ENCODE measurements at places on chromosomes 2 and 18. TPM values are rescaled to one million over a fixed set of nuclear protein-coding genes. Genes with fewer than 3 reads are reported as not detected.

GALNT13 gene
- not detected for total RNA-seq

SIX3 gene
- total RNA-seq = not detected

KCNJ13 gene
- total RNA-seq = not detected

CCDC178 gene
- total RNA-seq = not detected

HOXD13 gene
- not detected for total RNA-seq

TOGARAM2 gene
- total RNA-seq = 2.0 TPM

DHRS9 gene
- total RNA-seq = 2.0 TPM

SPP2 gene
- not detected for total RNA-seq

LYPD6 gene
- not detected for total RNA-seq

CRYBA2 gene
- total RNA-seq = not detected

NYAP2 gene
- not detected for total RNA-seq

SLC9A4 gene
- total RNA-seq = 0.10 TPM

- H3K36me3 ChIP-seq = no peaks in the 10 kb centered on the region
- H3K27ac ChIP-seq = no peak overlapping the region
- H3K4me1 ChIP-seq = no peaks in the 10 kb centered on the region
- H3K27me3 ChIP-seq = peaks cover 3% of the 10 kb centered on the region
- H3K4me3 ChIP-seq = no peak overlapping the region
- DNase-seq = no peak
Measured at GRCh38 chr2:201930831-201931230, 102.8 kb upstream of the FZD7 start.

GRCh38 chr2:172375251-172375650 lies 52.1 kb upstream of the ITGA6 start:
- DNase-seq = no peak
- no peak overlapping the region for H3K4me3 ChIP-seq
- no peaks in the 10 kb centered on the region for H3K36me3 ChIP-seq
- peaks cover 2% of the 10 kb centered on the region for H3K4me1 ChIP-seq

DNA sequence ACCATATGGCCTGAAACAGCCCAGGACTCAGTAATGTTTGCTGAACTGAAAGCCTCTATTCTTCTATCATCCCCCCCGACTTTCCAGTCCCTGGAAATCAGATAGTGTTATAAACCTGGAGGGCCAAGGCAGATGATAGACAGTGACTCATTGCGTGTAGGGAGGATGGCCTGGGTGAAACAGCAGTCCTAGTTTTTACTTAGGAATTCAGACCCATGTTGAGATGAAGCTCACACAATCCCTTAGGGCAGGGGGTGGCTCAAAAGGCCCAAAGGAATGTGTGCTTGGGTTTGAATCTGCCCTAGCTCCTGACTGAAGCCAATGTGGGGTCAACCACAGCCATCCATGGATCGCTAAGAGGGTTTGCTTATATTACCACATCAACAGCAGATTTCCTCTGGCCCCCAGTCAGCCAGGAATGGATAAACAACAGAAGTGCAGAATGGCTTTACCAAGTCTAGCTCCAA lies 43.9 kb upstream of the STPG4 start:
- no peak for DNase-seq
- no peaks in the 10 kb centered on the region for H3K36me3 ChIP-seq
- no peak overlapping the region for H3K27ac ChIP-seq
- H3K4me1 ChIP-seq = no peaks in the 10 kb centered on the region
- no peak overlapping the region for H3K4me3 ChIP-seq
- H3K27me3 ChIP-seq = peaks cover 4% of the 10 kb centered on the region

GRCh38 chr18:12686100-12686499 lies 16.4 kb downstream of the CEP76 start:
- H3K27ac ChIP-seq = no peak overlapping the region
- peaks cover 5% of the 10 kb centered on the region for H3K36me3 ChIP-seq
- H3K4me1 ChIP-seq = peaks cover 2% of the 10 kb centered on the region
- no peaks in the 10 kb centered on the region for H3K27me3 ChIP-seq

DNA sequence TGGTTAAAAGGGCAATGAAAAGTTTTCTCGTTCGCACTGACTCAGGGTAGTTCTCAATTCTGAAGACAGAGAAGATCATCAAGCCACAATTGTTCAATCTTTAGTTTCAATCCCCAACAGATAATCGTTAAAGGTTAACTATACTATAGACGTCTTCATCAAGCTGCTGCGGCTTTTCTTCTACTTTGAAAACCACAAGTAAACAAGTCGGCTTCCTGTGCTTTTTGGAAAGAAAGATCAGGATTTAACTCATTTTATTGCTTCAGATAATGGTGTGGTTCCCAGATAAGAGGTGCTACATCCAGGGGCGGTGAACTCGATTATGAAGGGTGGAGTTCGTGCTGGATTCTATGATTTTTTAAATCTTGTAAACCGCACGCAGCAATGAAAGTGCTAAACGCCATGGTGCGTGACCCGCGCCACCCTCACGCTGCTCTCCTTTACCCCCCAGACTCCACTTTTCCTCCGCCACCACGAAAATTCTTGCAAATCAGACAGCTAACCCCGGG lies 545 bp upstream of the CDCA7 start:
- H3K27me3 ChIP-seq = peaks cover 52% of the 10 kb centered on the region
- H3K27ac ChIP-seq = peak overlapping the region; percentile 85
- DNase-seq = no peak
- H3K4me3 ChIP-seq = peak overlapping the region; percentile 83
- peaks cover 14% of the 10 kb centered on the region for H3K4me1 ChIP-seq

GRCh38 chr2:163701399-163702195 lies 34.2 kb downstream of the FIGN start:
- H3K4me1 ChIP-seq = no peaks in the 10 kb centered on the region
- H3K27ac ChIP-seq = no peak overlapping the region
- no peak overlapping the region for H3K4me3 ChIP-seq
- DNase-seq = no peak
- no peaks in the 10 kb centered on the region for H3K36me3 ChIP-seq

GRCh38 chr2:18077231-18077630 lies 198.8 kb downstream of the KCNS3 start:
- no peak overlapping the region for H3K27ac ChIP-seq
- H3K4me1 ChIP-seq = peaks cover 2% of the 10 kb centered on the region
- no peak for DNase-seq

- no peak for DNase-seq
- H3K27ac ChIP-seq = no peak overlapping the region
- H3K4me1 ChIP-seq = no peaks in the 10 kb centered on the region
- H3K36me3 ChIP-seq = no peaks in the 10 kb centered on the region
Measured at GRCh38 chr2:124001696-124002430, 23.2 kb upstream of the CNTNAP5 start.

- H3K4me3 ChIP-seq = no peak overlapping the region
- no peaks in the 10 kb centered on the region for H3K4me1 ChIP-seq
- H3K27me3 ChIP-seq = no peaks in the 10 kb centered on the region
- H3K36me3 ChIP-seq = peaks cover under 1% of the 10 kb centered on the region
- H3K27ac ChIP-seq = no peak overlapping the region
Measured at GRCh38 chr18:46134920-46135675, 30.9 kb downstream of the HAUS1 start.

DNA sequence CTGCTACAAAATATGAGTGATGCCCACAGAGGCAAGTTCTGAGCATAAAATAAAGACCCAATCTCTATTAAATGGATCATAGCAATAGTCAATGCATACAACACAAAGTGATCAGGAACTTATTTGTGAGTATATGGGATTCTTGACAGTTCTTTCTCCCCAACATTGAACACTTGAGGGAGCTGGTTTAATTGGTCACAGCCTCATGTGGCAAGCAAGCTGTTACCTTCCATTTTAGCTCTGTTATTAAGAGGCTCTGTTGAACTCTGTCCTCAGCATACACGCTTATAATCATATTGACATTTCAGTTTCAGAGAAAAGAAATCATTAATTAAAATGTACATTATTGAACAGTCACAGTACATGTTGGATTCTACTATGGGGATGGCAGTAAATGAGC lies 37.6 kb upstream of the PAX3 start:
- H3K4me3 ChIP-seq = no peak overlapping the region
- DNase-seq = no peak
- H3K27me3 ChIP-seq = peaks cover 6% of the 10 kb centered on the region
- H3K27ac ChIP-seq = no peak overlapping the region
- H3K36me3 ChIP-seq = no peaks in the 10 kb centered on the region

GRCh38 chr2:224103651-224104050 lies 64.6 kb upstream of the SERPINE2 start:
- no peak overlapping the region for H3K4me3 ChIP-seq
- H3K36me3 ChIP-seq = no peaks in the 10 kb centered on the region
- H3K27me3 ChIP-seq = peaks cover 4% of the 10 kb centered on the region

- no peak overlapping the region for H3K4me3 ChIP-seq
- no peak overlapping the region for H3K27ac ChIP-seq
Measured at GRCh38 chr18:48475635-48476549, 62.9 kb upstream of the CTIF start.

DNA sequence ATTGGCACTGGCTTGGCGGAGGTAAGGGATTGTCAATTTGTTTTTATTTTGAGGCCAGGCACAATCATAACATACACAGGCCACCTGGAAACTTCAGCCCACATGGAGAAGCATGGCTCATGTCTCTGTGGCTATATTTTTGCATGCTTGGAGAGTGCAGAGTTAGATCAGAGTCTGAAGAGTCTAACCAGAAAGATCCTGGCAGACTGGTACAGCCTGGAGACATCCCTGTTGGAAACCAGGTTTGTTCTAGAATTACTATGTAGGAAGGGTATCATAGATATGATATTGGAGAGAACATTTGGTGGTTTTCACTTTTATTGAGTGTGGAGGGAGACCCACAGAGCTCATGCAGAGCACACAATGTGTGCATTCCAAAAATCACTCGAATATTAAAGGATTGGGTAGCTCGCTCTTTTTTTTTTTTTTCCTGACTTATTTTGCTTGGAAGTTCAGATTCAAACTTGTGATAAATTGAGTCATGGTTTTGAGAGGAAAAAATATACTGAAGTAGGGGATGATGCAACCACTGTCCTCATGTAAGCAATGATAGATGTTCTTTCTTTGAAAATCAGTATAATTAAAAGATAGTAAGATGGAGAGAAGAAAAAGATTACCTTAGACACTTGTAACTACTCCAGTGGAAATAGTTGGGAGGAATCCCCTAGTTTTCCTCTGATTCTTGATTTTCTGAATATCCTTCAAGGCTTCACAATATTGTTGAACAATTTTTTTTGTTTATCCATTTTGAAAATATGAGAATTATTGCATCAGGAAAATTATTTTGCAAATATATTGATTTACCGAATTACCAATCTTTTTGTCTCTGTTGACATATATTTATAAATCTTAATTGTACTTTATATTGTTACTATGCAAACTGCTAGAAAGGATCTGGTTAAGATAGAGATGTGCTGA lies 185.7 kb upstream of the ZEB2 start:
- no peak overlapping the region for H3K27ac ChIP-seq
- H3K4me3 ChIP-seq = no peak overlapping the region
- H3K27me3 ChIP-seq = peaks cover 6% of the 10 kb centered on the region
- no peaks in the 10 kb centered on the region for H3K36me3 ChIP-seq
- DNase-seq = no peak

GRCh38 chr2:9440058-9440727 lies 16.7 kb downstream of the CPSF3 start:
- H3K27me3 ChIP-seq = no peaks in the 10 kb centered on the region
- no peak overlapping the region for H3K4me3 ChIP-seq
- H3K27ac ChIP-seq = no peak overlapping the region
- no peaks in the 10 kb centered on the region for H3K4me1 ChIP-seq
- peaks cover 57% of the 10 kb centered on the region for H3K36me3 ChIP-seq
- no peak for DNase-seq

DNA sequence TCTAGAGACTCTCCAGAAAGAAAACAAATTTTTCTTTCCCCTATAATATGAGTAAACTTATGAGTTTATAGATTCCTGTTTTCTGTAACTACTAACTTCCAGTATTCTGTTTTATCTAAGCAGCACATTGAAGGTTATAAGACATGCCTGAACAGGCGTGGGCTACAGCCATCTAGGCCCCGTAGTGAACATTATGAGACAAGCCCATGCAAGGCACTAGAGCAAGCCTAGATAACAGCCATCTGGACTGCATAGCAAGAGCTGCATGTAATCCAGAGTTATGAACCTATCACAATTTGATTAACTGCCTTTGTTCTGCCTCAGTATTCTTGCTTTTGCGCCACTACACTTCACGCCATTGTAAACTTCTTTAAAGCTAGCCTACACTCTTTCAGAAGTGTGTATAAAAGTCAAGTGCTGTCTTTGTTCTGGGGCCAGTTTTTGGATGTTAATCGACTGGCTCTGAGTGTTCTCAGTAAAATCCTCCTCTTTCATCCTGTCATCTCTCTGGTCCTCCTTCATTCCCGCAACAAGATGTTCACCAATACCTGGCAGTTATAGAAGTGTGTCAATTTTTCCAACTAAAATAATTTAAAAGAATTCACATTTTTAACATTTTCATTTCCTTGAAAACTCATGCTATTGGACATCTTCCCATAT lies 3.0 kb upstream of the SULT1C3 start:
- no peaks in the 10 kb centered on the region for H3K36me3 ChIP-seq
- no peaks in the 10 kb centered on the region for H3K4me1 ChIP-seq
- H3K27me3 ChIP-seq = peaks cover 14% of the 10 kb centered on the region
- no peak overlapping the region for H3K27ac ChIP-seq
- H3K4me3 ChIP-seq = no peak overlapping the region

DNA sequence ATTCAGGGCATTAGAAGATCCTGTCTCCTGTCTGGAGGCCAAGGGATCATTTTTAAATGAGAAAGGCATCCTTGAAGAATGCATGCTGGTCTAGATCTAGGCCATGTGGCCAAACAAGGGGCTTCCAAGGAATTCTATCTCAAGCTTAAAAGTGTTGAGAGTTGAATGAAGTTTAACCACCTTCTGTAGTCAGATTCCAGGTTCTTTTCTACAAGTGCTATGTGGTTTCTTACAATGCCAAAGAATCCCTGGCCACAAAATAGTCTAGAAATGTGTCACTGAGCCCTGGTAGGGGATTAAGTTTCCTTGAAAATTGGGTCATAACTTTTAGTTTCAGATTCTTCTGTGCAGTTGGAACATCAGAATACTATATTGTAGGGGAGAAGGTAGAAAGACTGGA lies 640.7 kb upstream of the ACVR2A start:
- H3K4me3 ChIP-seq = no peak overlapping the region
- peaks cover 3% of the 10 kb centered on the region for H3K27me3 ChIP-seq
- no peak overlapping the region for H3K27ac ChIP-seq
- H3K4me1 ChIP-seq = no peaks in the 10 kb centered on the region

- H3K4me1 ChIP-seq = no peaks in the 10 kb centered on the region
- DNase-seq = no peak
- H3K4me3 ChIP-seq = no peak overlapping the region
- H3K36me3 ChIP-seq = no peaks in the 10 kb centered on the region
Measured at GRCh38 chr18:73549236-73549635, 598.4 kb downstream of the FBXO15 start.

DNA sequence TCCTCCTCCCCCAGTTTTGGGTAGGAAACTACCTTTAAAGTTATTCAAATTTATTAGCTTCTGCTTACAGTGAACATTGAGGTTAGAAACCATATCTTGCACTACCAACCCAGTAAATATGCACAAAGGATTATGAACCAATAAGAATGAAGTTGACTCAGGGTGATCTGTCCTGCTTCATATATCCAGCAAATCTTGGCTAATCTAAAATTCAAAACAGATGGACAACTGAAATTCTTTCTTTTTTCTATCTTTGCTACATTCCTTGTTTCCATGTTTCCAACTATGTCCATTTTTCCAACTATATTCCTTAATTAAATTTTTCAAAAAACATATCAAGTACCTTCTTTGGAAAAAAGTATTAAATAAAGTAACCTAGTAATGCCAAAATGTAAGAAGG lies 149.3 kb downstream of the FAM124B start:
- no peak overlapping the region for H3K27ac ChIP-seq
- peaks cover 3% of the 10 kb centered on the region for H3K4me1 ChIP-seq
- no peak for DNase-seq
- H3K27me3 ChIP-seq = peaks cover 7% of the 10 kb centered on the region
- no peaks in the 10 kb centered on the region for H3K36me3 ChIP-seq

GRCh38 chr2:239035361-239035814 lies 187.5 kb downstream of the TWIST2 start:
- H3K27me3 ChIP-seq = peaks cover 12% of the 10 kb centered on the region
- H3K4me3 ChIP-seq = no peak overlapping the region
- DNase-seq = peak; percentile 72
- H3K36me3 ChIP-seq = no peaks in the 10 kb centered on the region
- H3K4me1 ChIP-seq = no peaks in the 10 kb centered on the region
- H3K27ac ChIP-seq = no peak overlapping the region
